Activated T-helper 1 cell treated with Interleukin-2 at 50 U/mL for 16 hours (primary cell): ENCODE measurements at places on chromosomes 3 and 15.

DNA sequence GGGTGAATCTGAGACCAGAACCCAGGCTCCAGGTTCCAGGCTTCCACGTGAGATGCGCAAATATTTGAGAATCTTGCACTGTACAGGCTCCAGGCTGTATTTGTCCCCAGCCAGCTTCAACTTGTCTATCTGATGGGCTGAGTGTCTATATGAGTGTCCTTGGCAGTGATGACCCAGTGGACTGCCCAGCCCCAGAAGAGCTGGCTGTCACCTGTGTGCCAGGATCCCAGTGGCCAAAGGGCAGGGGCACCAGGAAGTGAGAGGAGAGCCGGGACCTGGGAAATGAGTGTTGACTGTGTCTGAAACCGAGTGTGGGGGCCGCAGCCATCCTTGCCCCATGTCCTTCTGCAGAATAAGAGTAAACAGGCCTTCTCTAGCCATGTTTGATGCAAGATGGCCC lies 10.4 kb downstream of the FAH start:
- no peak for DNase-seq

GRCh38 chr3:148126956-148127355 lies 570.7 kb upstream of the AGTR1 start:
- no peak for DNase-seq

- DNase-seq, result no peak
Measured at GRCh38 chr3:66858656-66859381, 139.3 kb upstream of the KBTBD8 start.

- no peak for DNase-seq
Measured at GRCh38 chr3:53252096-53252946, 3.5 kb downstream of the TKT start.
